ENCODE measurements at places on chromosomes 16 and 17. TPM values are rescaled to one million over a fixed set of nuclear protein-coding genes. Genes with fewer than 3 reads are reported as not detected.

GRCh38 chr16:77374384-77374783, 60.5 kb downstream of the ADAMTS18 start:
- no peak for DNase-seq

GRCh38 chr17:193426-193810, 12.0 kb upstream of the DOC2B start:
- no peak for DNase-seq

GRCh38 chr16:88548131-88548874, 21.9 kb upstream of the ZC3H18 start:
- DNase-seq, result peak; percentile 39

DNA sequence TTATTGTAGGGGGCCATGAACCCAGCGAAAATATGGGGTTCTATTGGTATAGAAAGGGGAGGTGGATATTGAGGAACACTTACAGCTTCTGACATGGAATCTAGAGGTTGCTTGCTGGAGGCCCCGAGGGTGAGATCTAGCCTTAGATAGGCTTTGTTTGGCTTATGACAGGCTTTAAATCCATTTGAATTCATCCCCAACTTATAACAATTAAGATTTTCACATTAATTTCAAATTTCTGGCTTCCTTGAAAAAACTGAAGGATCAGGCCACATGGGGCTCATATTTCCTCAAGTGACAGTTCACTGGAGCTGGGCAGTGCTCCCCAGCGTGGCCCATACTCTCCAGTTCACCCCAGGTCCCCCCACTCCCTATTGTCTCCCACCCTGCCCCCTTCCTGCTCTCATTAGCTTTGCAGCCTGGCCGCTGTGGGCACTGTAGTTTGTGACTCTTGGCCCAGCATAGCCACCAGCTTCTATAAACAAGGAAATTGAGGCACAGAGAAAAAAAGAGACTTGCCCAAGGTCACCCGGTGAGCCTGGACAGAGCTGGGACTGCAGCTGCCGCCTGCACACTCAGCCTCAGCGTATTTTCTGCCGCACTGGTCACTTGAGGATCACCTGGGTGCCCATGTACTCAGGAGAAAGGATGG, 19.8 kb upstream of the ADGRG1 start:
- peak; percentile 41 for DNase-seq

- peak; percentile 82 for DNase-seq
Observed at GRCh38 chr16:2149630-2150417, 1.4 kb downstream of the RAB26 start.

DNA sequence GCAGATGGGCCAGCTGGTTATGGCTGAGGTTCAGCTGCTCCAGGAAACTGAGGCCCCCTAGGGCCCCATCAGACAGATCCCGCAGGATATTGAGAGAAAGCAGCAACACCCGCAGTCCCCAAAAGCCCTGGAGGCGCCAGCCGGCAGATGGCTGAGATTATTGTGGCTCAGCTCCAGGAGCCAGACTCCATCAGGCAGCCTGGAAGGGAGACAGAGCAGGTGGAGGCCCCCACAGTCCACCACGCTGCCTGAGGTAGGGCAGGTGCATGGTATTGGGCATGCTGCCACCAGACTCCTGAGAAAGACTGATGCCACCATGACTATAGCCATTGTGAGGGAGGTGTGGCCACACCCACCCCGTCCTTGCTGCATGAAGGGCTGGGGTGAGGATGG, 9.5 kb upstream of the TMEM101 start:
- DNase-seq, result no peak

GINS2 gene
- 32.9 TPM for total RNA-seq

PDE6G gene
- 6.1 TPM for total RNA-seq

KRTAP1-5 gene
- total RNA-seq, result not detected

DHRS13 gene
- total RNA-seq, result 15.9 TPM
